ENCODE measurements at places on chromosomes 2 and 18.

DNA sequence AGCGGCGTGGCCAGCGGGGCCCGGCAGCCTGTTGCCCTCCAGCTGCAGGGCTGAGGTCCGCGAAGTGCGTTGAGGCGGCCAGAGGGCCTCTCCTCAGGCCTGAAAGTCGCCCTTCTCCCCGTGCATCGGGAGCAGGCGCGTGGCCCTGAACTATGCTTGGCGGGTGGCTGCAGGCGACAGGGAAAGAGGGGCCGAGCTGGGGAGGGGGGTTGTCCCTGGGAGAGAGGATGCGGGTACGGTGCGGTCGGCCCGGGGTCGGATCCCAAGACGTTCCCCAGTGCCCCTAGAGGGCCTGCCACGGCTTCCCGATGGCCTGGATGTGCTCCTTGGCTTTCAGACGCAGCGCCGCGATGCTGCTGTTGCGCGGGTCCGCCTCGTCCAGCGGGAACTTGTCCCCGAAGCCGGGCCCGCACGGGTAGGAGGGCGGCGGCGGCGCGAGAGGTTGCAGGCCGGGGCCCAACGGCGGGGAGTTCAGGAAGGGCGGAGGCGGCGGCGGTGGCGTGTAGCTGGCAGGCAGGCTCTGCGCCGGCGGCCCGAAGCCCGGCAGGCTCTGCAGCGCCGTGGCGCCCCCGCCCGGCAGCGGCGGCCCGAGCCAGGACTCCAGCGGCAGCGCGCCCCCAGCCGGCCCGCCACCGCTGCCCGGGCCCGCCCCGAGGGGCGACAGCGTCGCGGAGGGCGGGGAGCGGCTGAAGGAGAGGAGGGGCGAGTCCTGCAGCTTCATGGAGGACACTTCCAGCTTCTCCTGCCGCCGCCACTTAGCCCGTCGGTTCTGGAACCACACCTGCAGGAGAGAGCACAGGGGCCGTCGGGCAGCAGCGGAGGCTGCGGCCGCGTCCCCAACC, 4.3 kb downstream of the RAX start:
- DNase-seq, result no peak

DNA sequence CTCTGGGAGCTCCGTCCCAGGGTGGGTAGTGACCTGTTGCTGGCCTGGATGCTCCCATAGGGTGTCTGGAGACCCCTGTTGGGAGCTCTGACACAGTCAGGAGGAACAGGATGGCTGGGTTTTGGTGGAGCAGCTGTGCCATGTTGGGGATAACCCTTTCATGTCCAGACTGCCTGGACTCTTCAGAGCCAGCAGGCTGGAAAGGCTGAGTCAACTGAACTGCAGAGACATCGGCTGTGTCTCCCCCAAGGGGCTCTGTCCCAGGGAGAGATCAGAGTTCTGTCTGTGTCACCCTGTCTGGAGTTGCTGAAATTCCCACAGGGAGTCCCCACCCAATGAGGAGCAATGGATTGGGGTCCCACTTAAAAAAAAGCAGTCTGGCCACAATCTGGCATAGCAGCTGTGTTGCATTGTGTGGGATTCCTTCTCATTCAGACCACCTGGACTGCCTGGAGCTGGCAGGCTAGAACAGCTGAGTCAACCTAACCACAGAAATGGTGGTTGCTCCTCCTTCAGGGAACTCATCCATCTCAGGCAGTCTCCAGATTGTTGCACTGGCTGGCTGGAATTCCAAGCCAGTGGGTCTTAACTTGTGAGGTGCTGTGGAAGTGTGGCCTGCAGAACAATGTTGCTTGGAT, 37.2 kb downstream of the AGPS start:
- no peak for DNase-seq

GRCh38 chr2:156901373-156902031, 356.0 kb upstream of the GALNT5 start:
- no peak for DNase-seq

- no peak for DNase-seq
These were observed 67.8 kb upstream of the ARL4C start for GRCh38 chr2:234564699-234565098.

DNA sequence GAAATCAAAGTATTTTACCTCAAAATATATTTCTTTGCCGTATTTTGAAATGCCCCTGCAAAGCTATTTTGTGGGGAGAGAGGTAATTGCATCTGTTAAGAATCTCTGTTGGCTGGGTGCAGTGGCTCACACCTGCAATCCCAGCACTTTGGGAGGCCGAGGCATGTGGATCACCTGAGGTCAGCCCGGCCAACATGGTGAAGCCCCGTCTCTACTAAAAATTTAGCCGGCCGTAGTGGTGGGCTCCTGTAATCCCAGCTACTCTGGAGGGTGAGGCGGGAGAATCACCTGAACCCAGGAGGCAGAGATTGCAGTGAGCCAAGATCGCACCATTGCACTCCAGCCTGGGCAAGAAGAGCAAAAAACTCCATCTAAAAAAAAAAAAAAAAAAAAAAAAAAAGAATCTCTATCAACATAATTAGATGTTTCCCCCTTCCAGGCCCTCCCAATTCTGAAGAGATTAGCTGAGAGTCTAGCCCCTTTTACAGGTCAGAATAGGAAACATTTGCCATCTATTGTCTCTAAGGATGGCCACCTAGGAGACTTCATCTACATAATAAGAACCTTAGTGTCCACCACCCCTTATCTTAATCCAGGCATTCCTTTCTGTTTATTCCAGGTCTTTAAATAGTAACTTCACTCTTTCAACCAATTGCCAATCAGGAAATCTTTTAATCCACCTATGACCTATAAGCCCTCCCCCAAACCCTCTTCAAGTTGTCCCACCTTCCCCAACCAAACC, 3.5 kb upstream of the TRAPPC8 start:
- DNase-seq, result no peak

DNA sequence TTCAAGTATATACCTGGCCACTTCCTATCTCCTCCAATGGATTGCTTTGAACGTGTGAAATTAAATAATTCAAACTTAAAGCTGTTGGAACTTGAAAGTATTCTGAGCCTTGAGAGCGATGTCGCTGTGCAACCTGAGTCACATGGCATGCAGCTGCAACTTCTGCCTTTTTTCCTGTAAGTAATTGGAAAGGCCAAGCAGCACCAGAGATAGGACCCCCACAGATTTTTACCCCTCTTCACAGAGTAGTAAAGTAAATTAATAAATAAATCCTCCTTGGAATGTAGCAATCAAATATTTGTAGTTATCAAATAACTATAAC, 3.2 kb upstream of the RNF149 start:
- DNase-seq, result no peak

- DNase-seq, result no peak
These were observed 392.8 kb upstream of the MEIS1 start for GRCh38 chr2:66041902-66042657.

- DNase-seq, result no peak
These were observed 194.4 kb downstream of the ALK start for GRCh38 chr2:29726976-29727375.

- no peak for DNase-seq
These were observed 172.3 kb downstream of the CELF4 start for GRCh38 chr18:37393221-37393827.

DNA sequence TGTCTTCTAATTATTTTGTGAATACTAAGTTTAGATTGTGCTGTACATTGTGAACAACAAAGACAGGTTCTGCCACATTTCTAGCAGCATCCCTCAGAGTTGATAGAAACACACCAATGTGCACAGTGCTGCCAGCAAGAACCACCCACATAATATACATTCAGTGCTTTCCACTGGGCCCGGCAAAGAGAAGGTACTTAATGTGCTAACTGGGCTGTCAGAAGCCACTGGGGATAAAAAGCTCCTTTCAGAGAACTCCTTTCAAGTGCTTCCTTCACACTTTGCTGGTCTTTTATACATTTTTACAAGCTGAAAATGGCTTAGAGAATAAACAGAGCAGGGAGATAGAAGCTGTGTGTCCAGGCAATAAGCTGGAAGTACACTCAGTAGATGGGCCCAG, 58.0 kb upstream of the CAPN13 start:
- no peak for DNase-seq

GRCh38 chr2:20188851-20189250, 36.1 kb downstream of the SDC1 start:
- no peak for DNase-seq

- DNase-seq, result no peak
These were observed 80.9 kb downstream of the CABYR start for GRCh38 chr18:24219561-24220317.

DNA sequence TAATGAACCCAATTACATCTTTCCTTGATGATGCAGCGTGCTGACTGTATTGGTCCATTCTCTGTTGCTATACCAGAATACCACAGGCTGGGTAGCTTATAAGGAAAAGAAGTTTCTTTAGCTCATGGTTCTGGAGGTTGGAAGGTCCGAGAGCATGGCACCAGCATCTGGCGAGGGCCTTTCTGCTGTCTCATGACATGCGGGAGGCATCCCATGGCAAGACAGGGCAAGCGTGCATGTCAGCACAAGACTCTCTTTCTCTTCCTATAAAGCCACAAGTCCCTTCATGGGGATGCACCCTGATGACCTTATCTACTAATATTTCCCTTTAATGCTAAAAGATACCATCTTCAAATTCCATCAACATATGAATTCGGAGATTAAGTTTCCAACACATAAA, 122.8 kb upstream of the FHL2 start:
- no peak for DNase-seq

DNA sequence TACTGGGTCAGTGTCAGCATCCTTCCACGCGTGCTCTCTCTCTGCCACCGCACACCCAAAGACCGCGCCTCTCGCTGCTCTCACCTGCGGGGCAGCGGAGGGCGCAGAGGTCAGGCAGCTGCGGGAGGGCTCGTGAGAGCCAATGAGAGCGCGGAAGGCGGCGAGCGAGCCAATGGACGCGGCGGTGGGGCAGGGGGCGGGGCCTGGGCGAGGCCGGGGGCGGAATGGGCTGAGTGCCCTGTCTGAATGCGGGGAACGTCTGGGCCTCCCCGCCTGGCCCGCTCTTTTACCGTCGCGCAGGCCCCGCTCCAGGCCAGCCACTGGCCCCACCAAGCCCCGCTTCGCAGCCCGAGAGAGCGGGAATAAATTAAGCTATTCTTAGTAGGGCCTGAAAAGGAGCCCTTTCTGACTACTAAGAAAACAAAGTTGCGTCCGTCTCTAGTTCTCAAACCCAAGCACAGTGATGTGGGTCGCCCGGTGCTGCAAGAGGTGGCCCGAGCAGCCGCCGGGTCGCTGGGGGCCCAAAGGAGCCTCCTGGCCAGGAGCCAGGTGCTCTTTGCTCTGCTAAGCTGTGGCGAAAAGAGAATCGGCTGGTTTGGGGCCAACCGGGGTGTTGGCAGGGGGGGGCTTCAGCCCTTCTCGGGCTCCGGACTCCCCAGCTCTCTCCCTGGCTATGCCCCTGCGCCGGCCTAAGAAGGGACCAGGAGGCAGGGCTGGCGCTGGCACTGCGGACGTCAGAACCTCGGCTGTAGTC, 81.1 kb upstream of the GLI2 start:
- no peak for DNase-seq

- DNase-seq, result no peak
These were observed 151.1 kb downstream of the GLI2 start for GRCh38 chr2:120886534-120887319.

DNA sequence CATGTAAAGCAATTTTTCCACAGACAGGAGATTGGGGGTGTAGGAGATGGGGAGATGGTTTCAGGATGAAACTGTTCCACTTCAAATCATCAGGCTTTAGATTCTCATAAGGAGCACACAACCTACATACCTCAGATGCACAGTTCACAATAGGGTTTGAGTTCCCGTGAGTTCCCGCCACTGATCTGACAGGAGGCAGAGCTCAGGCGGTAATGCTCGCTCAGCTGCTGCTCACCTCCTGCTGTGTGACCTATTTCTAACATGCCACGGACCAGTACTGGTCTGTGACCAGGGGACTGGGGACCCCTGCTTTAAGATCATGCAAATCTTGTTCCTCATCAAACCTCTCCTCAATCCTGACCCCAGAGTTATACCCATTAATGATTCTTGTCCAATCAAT, 70.1 kb downstream of the RPE start:
- DNase-seq, result no peak

DNA sequence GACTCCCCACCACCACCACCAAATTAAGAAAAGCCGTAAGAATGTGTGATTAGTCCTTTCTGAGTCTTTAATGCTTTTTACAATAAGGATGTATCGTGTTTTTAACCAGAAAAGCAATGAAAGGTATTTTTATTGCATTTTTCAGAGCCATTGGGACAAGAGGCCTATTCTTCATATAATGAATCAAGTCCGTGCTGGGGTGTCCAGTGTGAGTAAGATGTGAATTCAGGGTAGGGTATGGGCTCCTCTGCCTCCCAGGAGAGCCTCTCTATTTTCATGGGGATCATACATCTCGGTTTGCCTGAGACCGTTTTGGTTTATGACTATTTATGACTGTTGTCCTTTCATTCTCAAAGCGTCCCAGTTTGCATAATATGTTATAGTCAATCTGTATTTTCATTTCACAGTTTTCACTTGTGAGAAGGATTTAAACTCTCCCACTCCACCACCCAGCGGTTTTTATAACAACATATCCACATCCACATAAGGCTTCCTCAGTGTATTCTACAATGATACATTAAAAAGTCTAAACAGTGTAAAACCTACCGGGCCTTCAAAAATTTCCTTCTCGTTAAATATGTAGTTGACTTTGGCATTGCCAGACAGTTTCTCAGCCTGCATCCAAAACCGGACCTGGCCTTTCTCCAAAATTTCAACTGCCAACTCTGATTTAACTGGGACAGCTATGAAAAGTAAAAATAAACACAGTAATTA, 80.8 kb upstream of the LPIN2 start:
- no peak for DNase-seq

- DNase-seq, result no peak
These were observed 48.1 kb upstream of the CNOT11 start for GRCh38 chr2:101204400-101205115.

GRCh38 chr2:95539836-95540235, 52.0 kb upstream of the TRIM43 start:
- no peak for DNase-seq

GRCh38 chr2:7749895-7750559, 832.8 kb downstream of the RNF144A start:
- no peak for DNase-seq

GRCh38 chr18:55461848-55462247, 126.1 kb downstream of the TCF4 start:
- no peak for DNase-seq

- no peak for DNase-seq
These were observed 161.2 kb upstream of the MAP3K20 start for GRCh38 chr2:172914341-172915008.

GRCh38 chr2:72893594-72894319, 6.5 kb downstream of the SPR start:
- DNase-seq, result no peak

GRCh38 chr2:85890522-85891176, 1.9 kb upstream of the ST3GAL5 start:
- no peak for DNase-seq

- DNase-seq, result no peak
These were observed 12.1 kb upstream of the RHOB start for GRCh38 chr2:20434588-20435294.

Data from esophagus squamous epithelium (tissue), 5 donors.